Right hindlimb (tissue), 1 donor: ENCODE measurements at places on chromosomes 4 and X.

DNA sequence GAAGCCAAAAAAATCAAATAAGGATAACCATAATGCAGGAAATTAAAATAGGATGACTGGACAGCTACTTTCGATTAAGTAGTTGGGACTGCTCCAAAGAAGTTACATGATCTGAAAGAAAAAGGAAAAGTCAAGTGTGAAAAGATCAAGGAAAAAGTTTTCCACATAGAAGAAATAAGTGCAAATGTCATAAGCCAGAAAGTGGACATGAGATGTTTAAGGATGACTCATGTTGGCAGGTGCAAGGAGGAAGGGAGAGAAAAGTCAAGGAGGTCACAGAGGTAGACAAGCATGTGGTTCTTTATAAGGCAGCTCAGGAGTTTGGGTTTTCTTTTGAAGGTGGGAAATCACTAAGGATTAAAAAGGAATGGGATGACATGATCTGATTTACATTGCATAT, 89.8 kb upstream of the GPRIN3 start:
- DNase-seq = no peak

GRCh38 chr4:96003951-96004740, 164.3 kb downstream of the PDHA2 start:
- no peak for DNase-seq

DNA sequence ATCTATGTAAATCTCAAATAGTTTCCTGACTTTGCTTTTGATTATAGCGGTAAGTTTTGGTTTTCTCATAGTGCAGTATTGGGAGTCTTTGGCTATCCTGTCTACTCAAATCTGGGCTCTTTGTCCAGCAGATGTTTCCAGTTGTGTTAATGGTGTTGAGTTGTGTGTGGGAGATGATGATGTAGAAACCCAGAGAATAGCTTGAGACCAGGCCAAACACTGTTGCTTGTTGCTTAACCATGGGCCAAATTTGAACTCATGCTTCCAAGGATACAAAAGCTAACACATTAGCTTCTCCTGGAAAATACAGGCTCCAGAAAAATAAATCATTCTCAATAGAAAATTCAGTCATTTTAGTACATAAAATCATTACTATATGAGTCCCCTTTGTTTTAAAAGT, 82.6 kb upstream of the GYPA start:
- peak; percentile 44 for DNase-seq

GRCh38 chr4:143232277-143232676, 47.6 kb downstream of the USP38 start:
- no peak for DNase-seq

GRCh38 chr4:46804781-46805413, 104.1 kb downstream of the COX7B2 start:
- no peak for DNase-seq

- no peak for DNase-seq
Observed at GRCh38 chr4:6504900-6505496, 32.6 kb upstream of the PPP2R2C start.

DNA sequence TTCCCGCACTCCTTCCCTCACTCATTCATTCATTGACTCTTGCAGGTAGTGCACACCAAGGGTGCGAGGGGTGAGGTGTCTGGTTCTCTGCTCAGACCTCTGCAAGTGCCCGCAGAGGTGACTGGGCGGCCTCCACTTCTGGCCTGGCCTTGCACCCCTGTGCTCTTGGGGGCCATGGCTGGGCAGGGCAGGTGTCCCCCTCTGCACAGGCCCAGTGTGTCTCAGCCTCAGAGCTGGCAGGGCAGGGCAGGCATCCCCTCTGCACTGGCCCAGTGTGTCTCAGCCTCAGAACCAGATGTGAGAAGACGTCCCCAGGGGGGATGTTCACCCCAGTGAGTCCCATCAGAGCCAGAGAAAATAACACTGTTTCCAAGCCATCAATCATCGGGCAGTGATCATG, 16.8 kb downstream of the CPZ start:
- no peak for DNase-seq

- DNase-seq = no peak
Observed at GRCh38 chr4:88919056-88919455, 137.9 kb downstream of the FAM13A start.

- no peak for DNase-seq
Observed at GRCh38 chr4:183853548-183853940, 51.6 kb upstream of the STOX2 start.

DNA sequence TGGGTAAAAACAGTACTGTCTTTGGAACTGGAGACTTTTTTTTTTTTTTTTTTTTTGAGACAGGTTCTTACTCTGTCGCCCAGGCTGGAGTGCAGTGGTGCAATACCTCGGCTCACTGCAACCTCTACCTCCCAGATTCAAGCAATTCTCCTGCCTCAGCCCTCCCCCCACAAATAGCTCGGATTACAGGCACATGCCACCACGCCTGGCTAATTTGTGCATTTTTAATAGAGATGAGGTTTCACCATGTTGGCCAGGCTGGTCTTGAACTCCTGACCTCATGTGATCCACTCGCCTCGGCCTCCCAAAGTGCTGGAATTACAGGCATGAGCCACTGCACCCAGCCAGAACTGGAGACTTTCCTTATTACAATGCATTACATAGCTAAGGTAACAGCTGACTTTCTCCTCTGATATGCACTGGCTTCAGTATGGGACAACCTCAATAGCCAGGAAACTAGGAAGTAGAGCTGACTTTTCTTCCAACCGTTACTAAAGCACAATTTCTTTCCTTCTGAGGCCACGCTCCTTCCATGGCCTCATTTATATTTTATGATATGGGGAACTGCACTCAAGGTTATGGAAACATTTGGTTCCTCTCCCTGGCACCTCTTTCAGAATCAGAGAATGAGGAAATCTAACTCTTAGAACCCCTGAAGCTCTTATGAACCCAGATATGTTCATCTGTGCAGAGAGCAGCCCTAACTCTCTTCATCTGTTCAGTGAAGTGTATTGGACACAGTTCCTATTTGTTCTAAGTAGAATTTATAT, 53.5 kb upstream of the FAM9B start:
- no peak for DNase-seq

DNA sequence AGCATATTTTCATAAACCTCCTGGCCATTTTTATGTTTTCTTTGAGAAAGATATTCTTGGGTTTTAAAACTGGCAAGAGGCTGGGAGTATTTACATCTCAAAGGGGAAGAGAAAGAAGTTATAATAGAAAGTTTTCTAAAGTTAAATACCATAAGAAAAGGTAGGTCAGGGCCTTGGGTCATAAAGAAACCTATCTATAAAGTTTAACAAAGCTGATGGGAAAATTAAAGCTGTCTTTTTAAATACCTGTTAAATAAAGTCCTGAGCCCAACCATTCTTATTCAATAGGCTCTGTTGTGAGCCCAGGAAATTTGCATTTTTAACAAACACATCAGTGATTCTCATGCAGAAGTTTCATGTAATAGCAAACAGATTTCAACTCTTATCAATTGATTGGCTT, 451.8 kb upstream of the INTU start:
- no peak for DNase-seq

DNA sequence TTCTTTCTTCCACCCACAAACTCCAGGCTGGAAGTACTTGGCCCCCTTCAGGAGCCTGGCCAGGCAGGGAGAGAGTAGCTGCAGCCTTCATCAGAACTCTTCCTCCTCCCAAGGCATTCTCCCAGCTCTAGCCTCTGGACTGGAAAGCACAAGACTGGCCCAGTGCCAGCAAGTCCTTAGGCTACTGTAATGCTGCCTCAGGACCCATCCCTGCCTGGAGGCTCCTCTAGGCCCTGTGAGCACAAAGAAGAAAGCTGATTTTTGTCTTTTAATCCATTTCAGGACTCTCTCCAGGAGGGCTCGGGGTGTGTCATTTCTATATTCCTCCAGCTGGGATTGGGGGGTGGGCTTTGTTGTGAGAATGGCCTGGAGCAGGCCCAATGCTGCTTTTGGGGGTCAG, 10.8 kb downstream of the AWAT2 start:
- no peak for DNase-seq

GRCh38 chr4:75666299-75666698, 6.9 kb downstream of the G3BP2 start:
- no peak for DNase-seq

- no peak for DNase-seq
Observed at GRCh38 chrX:68072041-68072440, 361.3 kb downstream of the OPHN1 start.

GRCh38 chrX:39309018-39309635, 507.9 kb downstream of the MID1IP1 start:
- no peak for DNase-seq

DNA sequence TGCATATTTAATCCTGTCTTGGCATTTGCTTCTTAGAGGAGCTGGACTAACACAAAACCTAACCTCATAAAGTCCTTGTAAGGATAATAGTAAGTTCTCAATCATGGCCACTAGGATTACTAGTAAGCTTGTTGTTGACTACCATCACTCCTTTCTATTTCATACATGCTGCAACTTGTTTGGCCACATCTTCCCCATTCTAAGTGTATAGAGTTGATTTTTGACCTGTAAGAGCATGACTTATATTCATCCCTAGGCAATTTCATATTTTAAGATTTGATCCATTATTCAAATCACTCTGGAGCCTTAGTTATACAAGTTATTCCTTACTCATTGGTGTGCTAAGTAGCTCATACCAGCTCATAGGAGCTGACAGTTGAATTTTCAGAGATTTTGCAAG, 109.4 kb downstream of the EFHC2 start:
- DNase-seq = no peak

- no peak for DNase-seq
Observed at GRCh38 chr4:77052352-77052751, 23.4 kb downstream of the CCNI start.

DNA sequence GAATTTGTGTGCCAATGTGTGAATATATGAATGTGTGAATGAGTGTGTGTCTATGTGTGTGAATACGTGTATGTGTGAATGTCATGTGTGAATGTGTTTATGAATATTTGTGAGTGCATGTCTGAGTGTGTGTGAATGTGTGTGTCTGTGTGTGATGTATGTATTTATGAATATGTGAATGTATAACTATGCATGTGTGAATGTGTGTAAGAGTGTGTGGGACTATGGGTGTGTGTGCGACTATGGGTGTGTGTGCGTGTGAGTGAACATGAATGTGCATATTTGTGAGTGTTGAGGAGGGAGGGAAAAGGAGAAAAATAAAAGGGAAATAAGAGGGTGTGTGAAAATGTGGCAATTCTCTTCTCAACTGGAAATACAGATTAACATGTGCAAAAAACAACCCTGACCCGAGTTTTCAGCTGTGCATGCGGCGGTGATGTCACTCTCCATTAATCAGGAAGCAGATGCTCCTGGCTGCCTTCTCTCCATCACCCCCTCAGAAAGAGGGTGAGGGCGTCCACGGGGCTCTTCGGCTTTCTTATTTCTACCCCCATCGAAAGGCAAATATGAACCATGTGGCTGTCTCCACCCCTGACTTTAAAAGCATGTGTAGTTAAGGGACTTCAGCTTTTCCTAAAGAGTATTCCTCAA, 219.8 kb downstream of the MAML3 start:
- peak; percentile 56 for DNase-seq

- DNase-seq = no peak
Observed at GRCh38 chr4:85812776-85813175, 337.8 kb downstream of the ARHGAP24 start.

DNA sequence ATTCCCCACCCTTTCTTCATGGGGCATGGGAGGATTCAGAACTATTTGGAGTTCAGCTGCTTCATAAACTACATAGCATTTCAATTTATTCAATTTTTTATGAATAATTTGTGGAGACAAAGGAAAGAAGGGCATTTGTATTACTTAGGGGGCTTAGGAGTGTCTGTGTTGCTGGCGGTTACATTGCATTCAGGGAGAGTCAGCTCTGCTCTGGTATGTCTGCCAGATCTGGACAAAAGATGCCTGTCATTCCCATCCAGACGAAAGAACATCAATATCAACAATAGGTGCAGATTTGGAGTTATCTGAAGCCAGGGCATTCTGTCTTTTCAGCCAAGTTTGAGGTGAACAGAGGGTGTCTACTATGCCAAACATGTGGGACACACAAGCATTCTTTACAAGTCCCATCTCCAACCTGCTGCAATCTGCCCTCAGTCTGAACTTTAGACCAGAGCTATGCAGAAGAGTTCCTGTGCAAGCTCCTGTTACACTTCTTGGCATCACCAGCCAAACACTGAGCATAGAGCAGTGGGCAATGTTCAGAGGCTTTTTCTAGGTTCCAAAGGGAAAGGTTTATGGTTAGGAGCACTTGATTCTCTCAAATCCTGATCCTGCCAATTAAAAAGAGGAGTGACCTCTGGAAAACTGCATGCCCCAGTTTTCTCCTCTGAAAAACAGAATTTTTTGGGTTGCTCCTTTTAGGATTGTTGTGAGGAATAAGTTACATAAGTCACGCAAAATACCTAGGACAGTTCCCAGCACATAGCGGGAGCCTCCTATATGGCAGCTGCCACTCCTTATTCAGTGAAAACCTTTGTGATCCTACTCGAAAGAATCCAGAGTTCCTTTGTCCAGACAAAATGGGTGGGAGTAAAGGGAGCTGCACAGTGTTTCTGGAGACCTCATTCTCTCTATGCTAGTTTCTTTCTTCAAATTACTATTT, 719.5 kb upstream of the SLIT2 start:
- no peak for DNase-seq

- DNase-seq = no peak
Observed at GRCh38 chr4:25171201-25171865, 11.1 kb upstream of the SEPSECS start.

- no peak for DNase-seq
Observed at GRCh38 chr4:125770814-125771398, 456.2 kb downstream of the FAT4 start.

DNA sequence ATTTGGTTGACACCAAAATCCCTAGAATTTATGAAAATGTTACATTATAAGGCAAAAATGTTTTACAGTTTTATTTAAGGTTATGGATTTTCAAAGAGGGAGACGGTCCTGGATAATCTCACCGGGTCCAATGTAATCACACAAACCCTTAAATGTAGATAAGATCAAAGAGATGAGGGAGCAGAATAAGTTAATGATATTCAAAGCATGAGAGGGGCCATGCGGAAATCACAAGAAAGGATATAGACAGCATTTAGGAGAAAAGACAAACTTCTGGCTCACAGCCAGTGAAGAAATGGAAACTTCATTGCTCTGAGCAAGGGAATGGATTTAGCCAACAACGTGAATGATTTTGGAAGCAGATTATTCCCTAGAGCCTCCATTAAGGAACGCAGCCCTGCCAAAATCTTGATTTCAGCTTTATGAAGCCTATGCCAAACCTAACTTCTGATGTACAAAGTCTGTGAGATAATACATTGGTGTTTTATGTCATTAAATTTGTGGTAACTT, 684.4 kb upstream of the GNPDA2 start:
- DNase-seq = no peak

- DNase-seq = no peak
Observed at GRCh38 chr4:184143770-184144564, 73.7 kb downstream of the ENPP6 start.

GRCh38 chr4:87058356-87059073, 123.7 kb downstream of the AFF1 start:
- no peak for DNase-seq

- no peak for DNase-seq
Observed at GRCh38 chr4:71272976-71273375, 65.8 kb upstream of the SLC4A4 start.

DNA sequence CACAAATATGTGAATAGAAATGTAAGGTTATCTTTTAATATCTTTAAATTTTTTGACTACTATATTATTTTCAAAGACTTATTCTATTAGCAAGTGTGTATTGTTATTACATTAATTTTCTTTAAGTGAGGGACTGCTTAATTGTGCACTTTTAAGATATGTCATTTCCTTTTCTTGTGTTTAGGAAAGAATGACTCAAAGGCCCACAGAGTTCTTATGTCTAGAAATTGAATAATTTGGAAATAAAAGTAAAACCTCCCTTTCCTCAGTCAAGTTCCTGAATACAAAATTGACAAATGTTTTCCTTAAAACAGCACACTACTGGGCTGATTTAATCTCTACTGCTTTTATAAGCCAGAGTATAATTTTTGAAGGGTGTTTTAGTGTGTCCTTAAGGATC, 169.7 kb downstream of the TMEM47 start:
- DNase-seq = no peak
